ENCODE measurements at places on chromosomes 4 and X.

DNA sequence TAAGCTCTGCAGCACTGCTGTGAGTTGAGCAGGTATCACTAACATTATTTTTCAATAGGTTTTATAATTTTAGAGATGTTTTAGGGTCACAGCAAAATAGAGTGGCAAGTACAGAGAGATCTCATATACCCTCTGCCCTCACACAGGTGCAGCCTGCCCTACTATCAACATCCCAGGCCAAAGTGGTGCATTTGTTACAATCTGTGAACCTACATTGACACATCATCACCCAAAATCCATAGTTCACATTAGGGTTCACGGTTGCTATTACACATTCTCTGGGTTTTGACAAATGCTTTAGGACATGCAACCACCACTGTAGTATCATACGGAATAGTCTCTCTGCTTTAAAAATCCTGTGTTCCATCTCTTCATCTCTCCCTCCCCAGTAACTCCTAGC is 173.1 kb downstream of the DHX15 start:
- DNase-seq: no peak

GRCh38 chr4:180052629-180053028 is 2190.6 kb upstream of the TENM3 start:
- no peak for DNase-seq

- DNase-seq: peak; percentile 19
These were observed 20.8 kb downstream of the ENOPH1 start for GRCh38 chr4:82450966-82451755.

DNA sequence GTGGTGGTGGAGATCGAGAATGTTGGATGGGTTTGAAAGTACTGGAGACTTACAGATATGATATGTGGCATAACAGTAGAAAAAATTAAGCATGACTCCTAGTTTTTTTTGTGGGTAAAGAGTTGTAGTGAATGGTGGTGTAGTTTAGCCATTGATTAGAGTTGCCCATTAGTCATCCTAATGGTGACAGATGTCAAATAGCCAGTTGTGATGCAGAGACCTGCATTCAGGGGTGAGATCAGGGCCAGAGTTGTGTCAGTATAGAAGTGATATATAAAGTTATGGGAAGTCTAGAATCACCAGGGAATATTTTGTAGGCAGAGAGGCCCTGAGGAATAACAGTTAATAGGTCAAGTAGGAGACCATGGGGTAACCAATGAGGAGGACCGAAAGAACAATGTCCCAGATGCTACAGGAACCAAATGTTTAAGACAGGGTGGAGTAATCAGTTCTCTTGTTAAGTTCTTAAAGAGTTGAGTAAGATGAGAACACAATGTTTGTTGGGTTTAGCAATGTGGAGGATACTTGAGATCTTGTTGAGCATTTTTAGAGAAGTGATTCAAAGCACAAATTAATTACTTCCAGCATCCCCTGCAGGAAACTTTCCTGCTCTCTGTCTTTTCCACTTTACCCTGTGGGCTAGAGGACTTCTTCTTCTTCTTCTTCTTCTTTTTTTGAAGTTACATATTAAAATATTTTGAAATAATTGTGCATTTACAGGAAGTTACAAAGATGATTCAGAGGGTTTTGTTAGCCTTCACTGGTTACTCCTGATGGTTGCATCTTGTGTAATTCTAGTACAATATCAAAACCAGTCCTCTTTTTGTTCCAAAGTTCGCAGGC is 13.3 kb downstream of the SGMS2 start:
- no peak for DNase-seq

DNA sequence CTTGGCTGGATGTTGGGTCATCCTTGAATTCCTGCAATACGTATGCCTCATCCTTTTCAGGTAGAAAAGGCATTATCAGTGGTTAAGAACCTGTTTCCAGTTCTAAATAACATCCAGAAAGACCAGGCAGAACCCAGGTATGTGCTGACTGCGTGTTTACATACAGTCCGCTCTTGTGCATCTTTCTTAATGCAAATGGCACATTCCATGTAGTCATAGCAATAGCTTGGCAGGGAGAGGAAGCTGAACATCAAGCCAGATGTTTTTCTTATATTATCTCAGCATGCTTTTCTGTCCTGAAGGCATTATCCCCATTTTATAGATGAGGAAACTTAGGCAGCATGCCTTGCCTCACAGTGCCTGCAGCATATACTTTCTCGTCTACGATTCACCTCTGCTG is 2.1 kb downstream of the DCLK2 start:
- DNase-seq: no peak

- DNase-seq: no peak
These were observed 986 bp downstream of the MTMR8 start for GRCh38 chrX:64394059-64394873.

DNA sequence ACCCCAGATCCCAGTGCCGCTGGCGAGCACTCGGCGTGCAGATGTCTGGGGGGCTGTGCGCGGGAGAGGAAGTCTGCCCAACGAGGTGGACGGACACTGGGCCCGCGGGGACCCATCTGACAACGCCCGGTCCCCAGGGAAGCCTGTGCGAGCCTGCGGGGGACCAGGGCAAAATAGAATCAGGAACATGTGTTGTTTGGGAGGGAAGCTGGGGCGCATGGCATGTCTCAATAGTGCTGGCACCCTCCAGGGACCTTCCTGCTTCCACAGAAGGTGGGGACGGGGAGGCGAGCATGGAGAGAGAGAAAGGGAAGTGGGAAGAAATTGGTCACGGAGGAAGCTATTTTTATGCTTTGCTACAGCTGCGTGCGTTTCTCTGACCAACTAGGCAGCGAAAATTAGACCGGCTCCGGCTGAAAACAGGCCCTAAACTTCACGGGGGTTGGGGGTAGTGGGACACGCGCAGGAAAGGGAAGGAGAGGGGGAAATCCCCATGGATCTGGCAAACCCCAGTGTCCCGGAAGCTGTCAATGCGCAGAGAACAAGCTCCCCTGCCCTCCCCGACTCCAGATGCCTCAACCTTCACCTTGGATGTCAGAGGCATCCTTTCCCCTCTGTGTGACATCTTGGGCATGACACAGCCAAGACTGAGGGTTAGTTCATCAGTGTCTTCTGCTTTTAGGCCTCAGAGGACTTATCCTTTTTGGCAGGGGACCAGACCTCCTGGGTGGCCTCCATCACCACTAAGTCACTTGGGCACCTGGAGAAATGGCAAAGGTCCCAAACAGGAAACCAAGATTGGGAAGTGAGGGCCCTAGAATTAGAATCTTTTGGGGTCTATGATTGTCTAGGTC is 169.8 kb upstream of the BCOR start:
- DNase-seq: no peak

- DNase-seq: no peak
These were observed 87.9 kb downstream of the FRAS1 start for GRCh38 chr4:78145008-78145407.

- no peak for DNase-seq
These were observed 112.5 kb downstream of the SH3KBP1 start for GRCh38 chrX:19774905-19775304.

- no peak for DNase-seq
These were observed 52.3 kb downstream of the MEPE start for GRCh38 chr4:87884976-87885549.

DNA sequence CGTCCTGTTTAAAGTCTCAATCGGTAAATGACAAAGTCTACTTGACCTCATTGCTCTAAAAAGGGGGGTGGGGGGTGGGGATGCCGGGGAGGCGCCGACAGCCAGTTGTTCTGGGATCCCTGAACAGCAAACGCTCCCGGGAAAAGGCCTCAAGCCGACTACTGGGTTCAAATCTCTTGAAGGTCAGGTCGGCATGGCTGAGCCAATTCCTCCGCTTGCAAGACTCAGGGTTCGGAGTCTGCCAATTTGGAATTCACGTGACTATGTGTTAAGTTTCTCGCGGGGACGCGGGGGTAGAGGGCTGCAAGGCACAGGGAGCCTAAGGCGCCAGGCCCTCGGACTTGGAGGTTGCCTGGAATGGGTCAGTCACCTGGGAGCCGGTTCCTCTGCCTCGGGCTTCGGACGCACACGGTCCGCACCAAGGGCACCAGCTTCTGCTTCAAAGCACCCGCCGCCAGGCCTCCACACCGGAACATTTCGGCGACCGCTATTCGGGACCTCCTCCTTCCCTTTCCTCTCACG is 399 bp downstream of the AIFM1 start:
- DNase-seq: no peak

GRCh38 chr4:88573276-88573980 is 18.9 kb upstream of the HERC3 start:
- DNase-seq: no peak
